ENCODE measurements at places on chromosomes 2 and 18. TPM values are rescaled to one million over a fixed set of nuclear protein-coding genes. Genes with fewer than 3 reads are reported as not detected.

- no peaks in the 10 kb centered on the region for H3K36me3 ChIP-seq
- H3K4me1 ChIP-seq, result peaks cover 17% of the 10 kb centered on the region
- H3K27ac ChIP-seq, result peak overlapping the region; percentile 54
- peak overlapping the region; percentile 48 for H3K4me3 ChIP-seq
These were observed 77.0 kb downstream of the NCAPH start for GRCh38 chr2:96412307-96413258.

Gene CD8A
- total RNA-seq, result 5.5 TPM

Gene C2orf78
- not detected for total RNA-seq

DNA sequence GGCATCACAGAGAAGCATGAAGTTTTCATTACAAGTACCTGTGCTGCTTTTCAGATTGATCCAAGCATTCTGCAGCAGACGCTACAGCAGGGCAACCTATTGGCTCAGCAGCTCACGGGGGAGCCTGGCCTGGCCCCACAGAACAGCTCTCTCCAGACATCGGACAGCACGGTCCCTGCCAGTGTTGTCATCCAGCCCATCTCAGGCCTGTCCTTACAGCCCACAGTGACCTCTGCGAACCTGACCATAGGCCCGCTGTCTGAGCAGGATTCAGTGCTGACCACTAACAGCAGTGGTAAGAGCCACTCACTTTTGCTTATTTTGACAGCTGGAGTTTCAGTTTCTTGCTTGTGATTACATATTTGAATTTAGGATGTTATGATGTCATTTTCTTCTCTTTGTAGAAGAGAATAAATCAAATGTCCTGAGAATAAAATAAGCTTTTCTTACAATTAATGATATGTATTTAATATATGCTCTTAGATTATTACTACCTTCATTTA, 104.9 kb downstream of the ZNF236 start:
- H3K27ac ChIP-seq, result no peak overlapping the region
- no peak overlapping the region for H3K4me3 ChIP-seq
- no peaks in the 10 kb centered on the region for H3K4me1 ChIP-seq
- H3K27me3 ChIP-seq, result no peaks in the 10 kb centered on the region
- H3K36me3 ChIP-seq, result peaks cover 78% of the 10 kb centered on the region

DNA sequence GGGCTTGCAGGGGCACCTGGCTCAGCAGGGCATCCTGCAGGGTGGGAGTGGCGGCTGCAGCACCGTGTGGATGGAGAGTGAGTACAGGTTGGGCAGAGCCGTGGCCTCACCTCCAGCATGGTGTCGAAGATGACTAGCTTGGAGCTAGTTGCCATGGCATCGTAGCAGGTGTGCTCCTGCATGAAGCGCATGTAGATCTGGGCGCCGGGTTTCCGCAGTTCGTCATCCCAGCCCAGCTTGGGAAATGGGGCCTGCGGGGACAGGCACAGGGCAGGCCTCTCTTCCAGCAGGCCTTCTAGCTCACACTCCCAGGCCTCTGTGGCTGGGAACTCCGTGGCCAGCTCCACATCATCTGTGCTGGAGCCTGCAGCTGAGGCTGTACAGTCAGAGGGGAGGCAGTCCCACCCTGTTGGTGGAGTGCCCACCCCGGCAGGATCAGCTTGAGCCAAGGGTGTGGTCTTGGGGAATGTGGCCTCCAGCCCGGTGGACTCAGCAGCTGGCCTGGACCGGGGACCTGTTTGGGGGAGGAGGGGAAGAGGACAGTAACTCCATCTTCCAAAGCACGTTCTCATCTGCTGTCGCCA, 1.6 kb downstream of the PRKAG3 start:
- H3K4me1 ChIP-seq, result no peaks in the 10 kb centered on the region
- DNase-seq, result peak; percentile 27
- H3K27ac ChIP-seq, result no peak overlapping the region
- no peak overlapping the region for H3K4me3 ChIP-seq
- H3K27me3 ChIP-seq, result peaks cover 4% of the 10 kb centered on the region
- H3K36me3 ChIP-seq, result no peaks in the 10 kb centered on the region

DNA sequence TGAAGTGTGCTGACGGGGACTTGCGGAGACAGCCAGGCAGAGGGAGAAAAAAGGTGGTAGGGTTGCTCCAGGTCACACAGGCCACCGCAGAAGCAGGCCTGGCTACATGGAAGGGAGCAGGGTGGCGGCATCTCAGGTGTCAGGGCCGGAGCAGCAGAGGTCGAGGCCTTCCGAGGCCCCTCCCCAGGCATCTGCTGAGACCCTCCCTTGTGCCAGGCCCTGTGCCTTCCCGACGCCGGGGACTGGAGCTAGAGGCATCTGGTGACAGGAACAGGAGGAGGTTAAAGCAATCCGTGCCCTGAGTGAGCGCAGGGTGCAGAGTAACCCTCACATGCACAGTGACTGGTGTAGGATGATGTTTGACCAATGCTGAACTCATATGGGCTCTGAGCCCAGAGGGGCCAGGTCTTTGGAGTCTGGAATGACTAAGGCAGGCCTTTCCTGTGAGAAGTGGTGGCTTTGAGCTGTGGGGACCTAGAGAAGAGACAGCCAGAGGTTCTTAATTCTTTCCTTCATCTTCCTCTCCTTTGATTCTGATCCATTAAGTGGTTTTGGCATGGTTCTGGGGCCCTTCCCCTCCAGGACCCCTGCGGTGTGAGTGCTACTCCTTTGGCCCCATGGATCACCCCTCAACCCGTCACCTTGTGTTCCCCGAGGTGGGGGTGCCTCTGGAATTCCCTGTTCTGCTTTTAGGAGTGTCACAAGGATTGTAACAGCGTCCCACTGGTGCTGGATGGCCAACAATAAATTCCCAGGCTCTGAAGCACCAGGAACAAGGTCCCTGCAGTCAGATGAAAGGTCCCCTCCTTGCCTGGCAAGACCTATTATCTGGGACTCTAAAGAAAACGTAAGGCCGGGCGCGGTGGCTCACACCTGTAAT, 72.1 kb downstream of the KLHL29 start:
- no peaks in the 10 kb centered on the region for H3K27me3 ChIP-seq
- no peak overlapping the region for H3K27ac ChIP-seq
- no peaks in the 10 kb centered on the region for H3K36me3 ChIP-seq

GRCh38 chr18:46035696-46036680, 36.1 kb downstream of the PSTPIP2 start:
- no peak for DNase-seq
- H3K27ac ChIP-seq, result no peak overlapping the region
- H3K4me3 ChIP-seq, result no peak overlapping the region
- peaks cover 5% of the 10 kb centered on the region for H3K36me3 ChIP-seq
- no peaks in the 10 kb centered on the region for H3K27me3 ChIP-seq
- H3K4me1 ChIP-seq, result no peaks in the 10 kb centered on the region

DNA sequence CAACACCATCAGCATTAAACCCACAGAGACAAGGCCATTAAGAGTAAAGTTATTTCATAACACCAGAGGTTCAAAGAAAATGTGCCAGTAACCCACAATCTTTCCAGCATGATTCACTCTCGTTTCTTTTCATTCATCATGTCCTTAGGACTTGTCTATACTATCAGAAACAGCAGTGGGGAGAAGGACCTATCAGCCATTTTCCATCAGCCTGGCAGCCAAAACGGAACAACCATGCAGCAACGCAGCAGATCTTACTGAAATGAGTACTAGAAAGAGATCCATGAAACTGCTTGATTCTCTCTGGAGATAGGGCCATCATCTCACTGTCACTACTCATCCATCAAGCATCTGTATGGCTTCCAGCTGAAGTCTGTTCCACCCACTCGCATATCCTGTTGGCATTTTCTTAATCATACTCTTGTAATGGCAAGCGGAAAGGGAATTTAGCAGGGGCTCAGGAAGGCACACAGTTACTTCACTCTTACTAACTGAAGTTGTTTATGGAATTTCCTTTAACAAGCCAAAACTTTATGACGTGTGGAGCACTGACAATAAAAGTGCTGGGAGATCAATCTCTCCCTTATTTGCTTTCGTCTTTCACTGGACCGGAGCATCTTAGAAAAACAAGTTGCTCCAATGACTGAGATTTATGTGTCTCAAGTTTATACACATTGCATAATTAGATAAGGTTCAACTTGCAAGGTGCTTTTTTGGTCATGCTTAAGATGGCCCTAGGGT, 69.7 kb downstream of the EPHA4 start:
- H3K4me3 ChIP-seq, result no peak overlapping the region
- no peak for DNase-seq
- H3K36me3 ChIP-seq, result no peaks in the 10 kb centered on the region
- H3K27ac ChIP-seq, result no peak overlapping the region

Gene SDC1
- 90.0 TPM for total RNA-seq

- H3K4me1 ChIP-seq, result peaks cover 34% of the 10 kb centered on the region
- H3K4me3 ChIP-seq, result no peak overlapping the region
- H3K36me3 ChIP-seq, result no peaks in the 10 kb centered on the region
- DNase-seq, result peak; percentile 81
These were observed 18.2 kb upstream of the TMEM247 start for GRCh38 chr2:46461011-46461674.

- H3K36me3 ChIP-seq, result no peaks in the 10 kb centered on the region
- H3K4me3 ChIP-seq, result no peak overlapping the region
- DNase-seq, result no peak
These were observed 9.9 kb downstream of the MYT1L start for GRCh38 chr2:2321200-2321540.

DNA sequence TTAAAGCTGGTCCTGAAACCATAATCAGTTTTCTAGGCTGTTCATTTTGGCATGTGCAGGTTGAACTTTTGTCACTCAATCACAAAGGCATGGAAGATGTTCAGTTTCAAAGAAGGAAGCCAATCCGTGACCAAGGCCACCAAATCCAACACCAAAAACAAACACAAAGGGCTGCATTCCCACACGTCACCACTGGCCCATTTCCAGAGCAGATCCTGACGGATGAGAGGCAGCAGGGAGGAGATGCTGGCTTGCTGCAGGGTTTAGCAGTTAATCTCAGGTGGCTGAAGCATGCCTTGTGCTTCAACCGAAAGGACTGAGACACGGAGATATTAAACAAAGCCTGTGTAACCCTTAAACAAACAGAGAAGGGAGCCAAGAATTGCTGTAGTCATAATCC, 191.9 kb upstream of the CTAGE1 start:
- peak; percentile 58 for DNase-seq
- H3K27ac ChIP-seq, result peak overlapping the region; percentile 69
- peaks cover 42% of the 10 kb centered on the region for H3K4me1 ChIP-seq
- H3K27me3 ChIP-seq, result no peaks in the 10 kb centered on the region
- H3K36me3 ChIP-seq, result no peaks in the 10 kb centered on the region
- no peak overlapping the region for H3K4me3 ChIP-seq

GRCh38 chr18:43982582-43982981, 698.1 kb upstream of the SETBP1 start:
- H3K36me3 ChIP-seq, result no peaks in the 10 kb centered on the region
- H3K27ac ChIP-seq, result no peak overlapping the region
- H3K4me3 ChIP-seq, result no peak overlapping the region
- H3K27me3 ChIP-seq, result no peaks in the 10 kb centered on the region

GRCh38 chr2:15732341-15733077, 140.8 kb downstream of the DDX1 start:
- H3K4me1 ChIP-seq, result peaks cover 50% of the 10 kb centered on the region
- no peak overlapping the region for H3K4me3 ChIP-seq
- H3K27me3 ChIP-seq, result no peaks in the 10 kb centered on the region
- H3K27ac ChIP-seq, result no peak overlapping the region
- H3K36me3 ChIP-seq, result no peaks in the 10 kb centered on the region

Gene TMEM169
- total RNA-seq, result 1.2 TPM

Gene FBXO41
- 2.9 TPM for total RNA-seq

GRCh38 chr2:40032650-40033319, 253.7 kb upstream of the THUMPD2 start:
- DNase-seq, result no peak
- no peaks in the 10 kb centered on the region for H3K27me3 ChIP-seq
- peaks cover 1% of the 10 kb centered on the region for H3K4me1 ChIP-seq

- no peaks in the 10 kb centered on the region for H3K27me3 ChIP-seq
- H3K4me1 ChIP-seq, result no peaks in the 10 kb centered on the region
- no peak overlapping the region for H3K4me3 ChIP-seq
- no peaks in the 10 kb centered on the region for H3K36me3 ChIP-seq
- no peak overlapping the region for H3K27ac ChIP-seq
- DNase-seq, result no peak
These were observed 105.1 kb downstream of the KCNF1 start for GRCh38 chr2:11016735-11017388.

Gene TMEM37
- total RNA-seq, result 21.7 TPM

Gene CRYGC
- total RNA-seq, result not detected

DNA sequence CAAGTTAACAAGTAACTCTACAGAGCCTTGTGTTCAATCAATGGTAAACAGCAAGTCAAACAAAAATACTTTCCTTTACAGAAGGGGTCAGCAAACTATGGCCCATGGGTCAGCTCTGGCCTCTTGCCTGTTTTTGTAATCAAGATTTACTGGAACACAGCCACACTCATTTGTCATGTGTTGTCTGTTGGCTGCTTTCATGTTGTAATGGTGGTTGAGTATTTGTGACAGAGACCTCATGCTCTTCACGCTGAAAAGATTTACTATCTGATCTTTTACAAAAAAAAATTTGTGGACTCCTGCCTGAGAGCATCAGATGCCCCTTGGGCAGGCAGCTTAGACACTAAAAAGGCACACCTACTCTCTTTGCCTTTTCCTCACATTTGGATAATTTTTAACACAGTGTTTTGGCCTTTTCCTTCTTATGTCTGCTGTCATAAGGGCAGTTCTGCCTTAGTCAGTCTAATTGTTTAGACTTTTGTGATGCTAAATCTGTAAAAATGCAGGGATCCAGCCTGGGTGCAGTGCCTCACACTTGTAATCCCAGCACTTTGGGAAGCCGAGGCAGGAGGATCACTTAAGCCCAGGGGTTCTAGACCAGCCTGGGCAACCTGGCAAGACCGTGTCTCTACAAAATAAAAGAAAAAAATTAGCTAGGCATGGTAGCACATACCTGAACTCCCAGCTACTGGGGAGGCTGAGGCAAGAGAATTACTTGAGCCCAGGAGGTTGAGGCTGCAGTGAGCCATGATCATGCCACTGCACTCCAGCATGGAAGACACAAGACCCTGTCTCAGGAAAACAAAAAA, 18.3 kb downstream of the IL1B start:
- no peak overlapping the region for H3K27ac ChIP-seq
- H3K4me1 ChIP-seq, result peaks cover 7% of the 10 kb centered on the region
- no peak overlapping the region for H3K4me3 ChIP-seq
- no peaks in the 10 kb centered on the region for H3K36me3 ChIP-seq
- DNase-seq, result no peak

DNA sequence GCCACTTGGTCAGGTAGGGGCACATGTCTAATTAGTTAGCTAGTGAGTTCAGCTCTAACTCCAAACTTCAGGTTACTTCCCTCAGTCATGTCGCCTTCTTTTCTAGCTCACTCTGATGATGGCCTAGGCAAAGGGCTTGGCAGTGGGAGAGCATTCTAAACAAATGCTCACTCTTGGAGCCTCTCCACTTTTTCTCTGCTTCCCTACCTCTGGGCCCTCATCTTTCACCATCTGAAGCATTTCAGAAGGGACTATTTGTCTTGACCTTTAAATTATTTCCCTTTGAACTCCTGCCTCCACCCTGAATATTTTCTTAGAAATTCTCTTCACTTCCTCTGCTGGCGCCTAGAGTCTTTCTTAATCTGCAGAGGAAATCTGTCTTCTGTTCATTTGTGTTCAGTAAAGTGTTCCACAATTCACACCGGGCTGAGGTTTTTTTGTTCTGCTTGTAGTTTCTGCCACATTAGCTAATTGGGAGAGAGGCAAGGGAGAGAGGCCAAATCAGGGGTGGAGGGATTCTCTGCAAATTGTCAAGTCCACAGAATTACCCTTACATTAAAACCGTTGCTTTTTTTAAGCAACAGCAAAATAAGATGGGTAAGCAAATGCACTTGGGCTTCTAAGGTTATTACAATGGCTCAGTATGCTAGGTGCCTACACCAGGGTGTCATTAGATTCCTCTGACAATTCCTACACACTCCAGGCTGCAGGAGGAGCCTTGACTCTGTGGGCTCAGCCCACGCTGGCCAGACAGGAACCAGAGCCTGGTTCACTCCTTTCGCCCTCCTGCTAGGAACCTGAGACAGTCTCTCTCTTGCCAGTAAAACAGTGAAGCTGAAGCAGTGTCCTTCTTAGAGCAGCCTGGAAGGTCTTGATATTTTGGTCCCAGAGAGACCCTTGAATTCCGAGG, 5.5 kb downstream of the MSGN1 start:
- H3K4me3 ChIP-seq, result no peak overlapping the region
- H3K4me1 ChIP-seq, result peaks cover 24% of the 10 kb centered on the region
- DNase-seq, result no peak
- H3K36me3 ChIP-seq, result no peaks in the 10 kb centered on the region

Measured in lower lobe of right lung (tissue), 2 donors.